ENCODE measurements at places on chromosomes 1 and 21. TPM values are rescaled to one million over a fixed set of nuclear protein-coding genes. Genes with fewer than 3 reads are reported as not detected.

CLCA4 gene
- not detected for total RNA-seq

S100A7 gene
- total RNA-seq = not detected

DNA sequence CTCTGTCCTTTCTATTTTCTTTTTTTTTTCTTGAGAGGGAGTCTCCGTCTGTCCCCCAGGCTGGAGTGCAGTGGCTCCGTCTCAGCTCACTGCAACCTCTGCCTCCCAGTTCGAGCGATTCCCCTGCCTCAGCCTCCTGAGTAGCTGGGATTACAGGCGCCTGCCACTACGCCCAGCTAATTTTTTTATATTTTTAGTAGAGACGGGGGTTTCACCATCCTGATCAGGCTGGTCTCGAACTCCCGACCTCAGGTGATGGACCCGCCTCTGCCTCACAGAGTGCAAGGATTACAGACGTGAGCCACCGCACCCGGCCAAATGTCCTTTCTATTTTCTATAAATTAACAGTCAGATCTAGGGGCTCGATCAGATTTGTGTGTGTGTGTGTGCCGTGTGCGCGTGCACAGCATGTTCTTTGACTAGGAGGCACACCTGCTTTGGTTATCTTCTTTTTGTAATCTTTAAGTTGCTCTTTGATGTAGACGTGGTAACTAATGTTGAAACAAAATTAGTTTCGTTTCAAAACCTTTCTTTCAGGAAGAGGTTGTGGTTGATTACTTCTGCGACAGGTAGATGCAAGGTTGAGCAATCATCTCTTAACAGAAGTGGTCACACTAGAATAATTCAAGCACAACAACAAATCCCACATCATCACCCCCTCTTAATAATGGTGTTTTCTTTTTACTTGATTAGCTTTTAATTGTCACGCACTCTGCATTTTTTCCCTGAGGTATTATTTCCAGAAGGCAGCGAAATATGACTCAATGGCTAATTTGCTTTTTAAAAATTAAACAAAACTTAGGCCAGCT lies 779 bp upstream of the DEGS1 start:
- DNase-seq = peak; percentile 33

DNA sequence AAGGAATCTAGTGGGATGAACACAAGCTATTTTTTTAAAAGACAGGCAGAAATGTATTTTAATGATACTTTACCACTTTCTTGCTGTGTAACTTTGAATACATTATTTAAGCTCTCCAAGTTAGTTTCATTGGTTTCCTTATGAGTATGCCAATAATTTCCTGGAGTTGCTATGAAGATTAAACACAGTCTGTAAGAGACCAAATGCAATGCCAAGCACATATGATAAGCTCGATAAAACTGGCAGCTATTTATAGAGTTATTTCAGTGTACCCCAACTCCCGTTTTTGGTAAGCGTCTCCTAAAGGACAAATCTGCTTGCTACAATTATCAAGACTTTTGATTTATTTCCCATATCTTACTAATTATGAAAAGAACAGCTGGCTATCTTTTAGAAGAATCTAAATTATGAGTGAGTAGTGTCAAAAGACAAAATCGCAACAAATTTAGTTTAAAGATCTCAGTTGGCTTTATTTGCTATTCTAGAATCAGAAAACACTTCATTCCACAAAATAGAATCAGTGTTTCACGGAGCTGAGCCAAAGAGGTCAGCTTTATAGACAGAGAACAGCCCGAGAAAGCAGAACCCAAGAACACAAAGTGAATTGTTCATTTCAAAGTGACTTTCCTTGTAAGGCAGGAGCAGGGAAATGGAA lies 7.2 kb upstream of the MAP10 start:
- DNase-seq = no peak

GRCh38 chr1:208029381-208030287 lies 118.7 kb upstream of the CD34 start:
- DNase-seq = peak; percentile 54
